ENCODE measurements at places on chromosomes 3 and 15.
A peak's percentile ranks its signal among the peaks of the same experiment; 100 is the strongest.

- DNase-seq, result no peak
Measured at GRCh38 chr15:101225658-101226057, 26.2 kb downstream of the CHSY1 start.

DNA sequence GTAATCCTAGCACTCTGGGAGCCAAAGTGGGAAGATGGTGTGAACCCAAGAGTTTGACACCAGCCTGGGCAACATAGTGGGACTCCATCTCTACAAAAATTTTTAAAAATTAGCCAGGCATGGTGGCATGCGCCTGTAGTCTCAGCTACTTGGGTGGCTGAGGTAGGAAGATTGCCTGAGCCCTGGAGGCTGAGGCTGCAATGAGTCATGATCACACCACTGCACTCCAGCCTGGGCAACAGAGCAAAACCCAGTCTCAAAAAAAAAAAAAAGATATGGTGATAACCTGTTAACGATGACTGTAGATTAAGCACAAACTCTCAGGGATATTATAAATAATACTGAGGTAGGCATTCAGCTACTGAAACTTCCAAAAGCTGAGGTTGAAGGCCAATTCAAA is 107.5 kb downstream of the SLC49A4 start:
- no peak for DNase-seq

DNA sequence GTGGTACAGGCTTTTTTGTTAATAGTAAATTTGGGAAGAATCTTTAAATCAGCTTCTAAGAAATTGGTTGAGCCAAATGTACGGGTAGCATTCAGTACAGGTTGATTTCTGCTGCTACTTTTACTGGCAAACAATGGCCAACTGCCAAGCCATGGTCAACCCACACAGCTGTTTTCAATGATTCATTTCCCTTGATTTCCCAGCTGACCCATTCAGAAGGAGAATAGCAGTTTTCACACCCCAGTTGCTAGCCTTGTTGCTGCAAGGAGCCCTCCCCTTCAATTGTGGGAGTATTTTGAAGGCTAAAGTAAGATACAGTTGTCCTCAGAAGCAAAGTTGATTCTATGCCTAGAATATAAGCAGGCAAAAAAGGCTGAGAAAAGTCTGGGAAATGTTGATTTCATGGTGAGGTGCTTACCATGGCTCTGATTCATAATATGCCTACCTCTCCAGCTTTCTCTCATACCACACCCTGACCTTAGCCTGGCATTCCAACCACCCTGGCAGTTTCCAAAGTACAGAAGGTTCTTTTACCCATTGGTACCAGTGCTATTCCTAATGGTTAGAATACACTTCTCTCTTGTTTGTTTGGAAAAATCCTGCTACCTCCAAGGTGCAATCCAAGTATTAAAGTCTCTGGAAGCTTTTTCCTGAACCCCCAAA is 320.3 kb upstream of the TGFBR2 start:
- peak; percentile 79 for DNase-seq

DNA sequence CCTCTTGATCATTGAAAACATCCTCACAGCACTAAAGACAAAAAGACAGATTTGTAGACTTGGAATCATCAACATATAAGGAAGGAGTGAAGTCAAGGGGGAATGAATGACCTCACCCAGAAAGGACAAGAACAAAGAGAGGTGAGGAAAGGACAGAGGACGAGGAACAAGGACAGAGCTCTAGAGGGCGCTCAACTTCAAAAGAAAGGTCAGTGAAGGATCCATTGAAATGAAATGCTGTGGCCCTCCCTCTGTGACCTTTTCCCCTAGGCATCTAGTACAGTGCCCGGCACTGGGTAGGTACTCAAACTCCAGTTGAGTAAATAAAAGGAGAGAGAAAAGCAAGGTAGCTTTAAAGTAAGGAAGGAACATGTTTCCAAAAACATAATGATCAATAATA is 2.6 kb downstream of the ATP8B4 start:
- DNase-seq, result peak; percentile 16

- no peak for DNase-seq
Measured at GRCh38 chr3:195209083-195209846, 61.7 kb downstream of the XXYLT1 start.

DNA sequence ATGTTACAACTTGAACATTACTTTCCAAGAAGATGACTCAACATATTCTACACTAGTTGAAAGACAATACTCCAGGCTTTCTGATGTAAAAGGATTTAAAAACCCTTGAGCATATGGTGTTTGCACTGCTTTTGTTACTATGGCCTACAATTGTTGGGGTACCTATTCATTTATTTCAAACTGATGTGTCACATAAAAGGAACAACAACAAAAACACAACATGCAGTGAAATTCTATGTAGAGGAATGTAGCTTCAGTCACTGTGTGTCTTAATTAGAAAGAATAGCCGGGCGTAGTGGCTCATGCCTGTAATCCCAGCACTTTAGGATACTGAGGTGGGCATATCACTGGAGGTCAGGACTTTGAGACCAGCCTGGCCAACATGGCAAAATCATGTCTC is 1.6 kb downstream of the SPATA16 start:
- no peak for DNase-seq

DNA sequence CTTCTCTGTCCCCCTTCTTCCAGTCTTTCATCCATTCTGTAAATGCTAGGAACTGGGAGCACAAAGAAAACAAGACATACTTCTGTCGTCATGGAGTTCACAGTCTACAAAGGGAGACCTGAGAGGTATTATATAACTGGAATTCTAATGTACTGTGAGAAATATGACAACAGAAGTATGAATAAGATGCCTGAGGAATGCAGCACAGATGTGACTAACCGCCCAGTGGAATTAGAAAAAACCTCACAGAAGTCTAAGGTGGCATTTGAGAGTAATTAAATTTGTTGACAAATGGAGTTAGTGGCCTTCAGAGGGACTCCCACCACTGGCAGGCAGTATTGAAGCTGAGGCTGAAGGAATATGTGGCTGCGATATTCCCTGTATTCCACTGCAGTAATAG is 168.5 kb upstream of the FAM3D start:
- DNase-seq, result peak; percentile 26

- DNase-seq, result no peak
Measured at GRCh38 chr3:20145874-20146273, 40.1 kb downstream of the SGO1 start.

DNA sequence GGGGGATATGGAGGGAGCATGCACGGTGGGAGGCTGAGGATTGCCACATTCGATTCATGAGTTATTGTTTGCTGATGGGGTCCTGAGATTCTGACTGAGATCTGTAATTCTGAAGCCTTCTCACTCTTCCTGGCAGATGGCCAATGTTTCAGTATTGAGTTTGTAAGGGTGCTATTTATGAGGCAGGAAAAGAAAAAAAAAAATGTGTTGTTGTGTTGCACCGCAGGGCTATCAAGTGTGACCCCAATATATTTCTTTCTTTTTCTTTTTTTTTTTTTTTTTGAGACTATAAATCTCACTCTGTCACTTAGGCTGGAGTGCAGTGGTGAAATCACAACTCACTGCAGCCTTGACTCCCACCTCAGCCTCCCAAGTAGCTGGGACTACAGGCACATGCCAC is 3.2 kb upstream of the SENP2 start:
- DNase-seq, result no peak

- no peak for DNase-seq
Measured at GRCh38 chr3:171933441-171933840, 90.3 kb downstream of the TMEM212 start.

DNA sequence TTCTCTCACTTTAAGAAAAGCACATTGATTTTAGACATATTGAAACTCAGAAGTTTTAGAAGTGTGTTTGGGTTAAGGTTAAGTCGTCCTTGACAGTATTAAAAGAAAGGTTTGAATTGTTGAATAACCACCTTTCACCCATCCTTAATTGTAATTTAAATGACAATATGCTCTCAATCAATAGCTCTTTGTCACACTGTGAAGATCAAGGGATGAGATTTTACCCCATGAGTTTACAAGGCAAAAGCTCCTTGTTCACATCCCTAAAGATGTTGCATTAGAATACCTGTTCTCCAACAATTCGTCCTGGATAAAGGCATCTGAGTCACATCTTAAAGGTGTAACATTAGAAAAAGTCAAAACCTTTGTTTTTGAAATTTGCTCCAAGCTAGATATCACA is 220.4 kb upstream of the MDFIC2 start:
- no peak for DNase-seq

DNA sequence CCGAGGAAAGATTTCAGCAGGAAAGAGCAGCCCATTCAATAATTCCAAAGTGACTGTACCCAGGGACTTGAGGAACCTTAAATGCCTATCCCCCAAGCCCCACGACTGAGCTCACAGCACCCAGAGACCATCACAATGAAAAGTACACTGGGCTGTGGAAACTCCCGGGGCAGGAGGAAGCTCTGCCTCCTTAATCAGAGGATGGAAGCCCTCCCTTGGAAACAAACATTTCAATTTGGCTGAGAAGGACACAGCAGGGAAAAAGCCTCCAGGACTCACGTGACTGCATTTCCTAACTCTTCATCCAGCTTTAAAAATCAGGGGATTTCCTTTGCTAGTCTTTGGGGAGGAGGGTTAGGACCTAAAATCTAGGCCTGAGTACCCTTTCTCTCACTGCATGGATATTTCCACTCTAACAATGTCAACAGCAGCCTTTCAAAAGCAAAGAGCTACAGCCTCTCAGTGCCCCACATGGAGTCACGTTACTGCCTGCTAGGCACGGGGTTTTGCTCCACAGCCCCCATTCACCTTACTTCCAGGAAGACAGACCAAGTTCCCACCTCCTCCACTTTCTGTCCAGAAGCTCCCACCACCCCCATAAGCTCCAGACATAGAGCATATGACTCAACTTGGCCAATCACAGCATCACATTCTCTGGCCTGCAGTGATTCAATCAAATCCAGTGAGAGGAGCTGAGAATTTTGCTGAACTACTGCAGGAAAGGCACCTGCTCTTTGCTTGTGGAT is 68.9 kb upstream of the WNT5A start:
- DNase-seq, result peak; percentile 11

GRCh38 chr15:75671730-75672602 is 24.3 kb downstream of the SNX33 start:
- no peak for DNase-seq

- no peak for DNase-seq
Measured at GRCh38 chr3:56115199-56115598, 353.1 kb downstream of the ERC2 start.

DNA sequence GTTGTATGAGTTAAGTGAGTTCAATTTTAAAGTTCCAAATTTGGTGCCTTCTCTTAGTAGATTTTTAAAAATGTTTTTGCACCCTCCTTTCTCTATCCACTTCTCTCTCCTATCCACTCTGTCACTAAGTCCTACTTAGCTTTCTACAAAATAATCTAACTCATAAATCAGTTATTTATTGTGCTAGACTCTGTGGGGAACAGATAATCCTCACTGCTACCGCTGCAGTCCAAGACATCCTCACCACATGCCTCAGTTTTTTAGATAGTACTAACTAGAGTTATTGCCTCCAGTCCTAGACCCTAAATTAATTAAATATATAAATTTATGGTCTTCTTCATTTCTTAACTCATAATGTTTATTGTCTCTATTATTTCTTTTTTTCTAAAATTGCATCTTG is 576.3 kb downstream of the GRM7 start:
- no peak for DNase-seq

DNA sequence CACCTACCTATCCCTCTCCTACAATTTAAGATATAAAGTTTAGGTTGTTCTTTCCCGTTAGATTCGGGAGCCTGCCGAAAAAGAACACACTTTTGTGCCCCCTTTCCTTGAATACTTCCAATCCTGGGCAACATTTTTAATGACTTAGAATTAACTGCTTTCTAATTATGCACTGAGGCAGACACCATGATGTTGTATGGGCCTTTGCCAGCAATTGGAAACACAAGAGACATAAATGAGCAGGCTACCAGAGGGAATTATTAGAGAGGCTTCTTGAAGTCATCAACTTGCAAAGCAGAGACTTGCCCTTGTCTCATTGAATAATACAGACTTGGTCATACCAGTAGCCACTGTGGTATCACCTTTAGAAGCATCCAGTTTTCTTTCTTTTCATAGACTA is 96.8 kb downstream of the CDIN1 start:
- DNase-seq, result no peak

DNA sequence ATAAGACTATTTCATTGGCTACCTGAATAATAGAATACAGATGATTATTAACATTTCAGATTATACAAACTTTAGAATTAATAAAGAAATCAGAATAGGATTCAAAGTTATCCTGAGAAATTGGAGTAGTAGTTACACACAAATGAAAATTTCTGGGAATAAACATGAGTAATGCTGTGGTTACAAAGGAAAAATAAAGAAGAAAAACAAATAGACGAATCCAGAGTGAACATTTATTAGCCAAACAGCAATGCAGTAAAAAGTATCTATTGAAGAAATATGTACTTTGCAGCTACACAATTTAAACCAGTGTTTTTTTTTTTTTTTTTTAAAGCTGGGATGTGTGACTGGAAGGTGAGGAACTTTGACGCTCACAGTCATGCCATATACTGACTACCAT is 1159.2 kb downstream of the TUSC7 start:
- peak; percentile 36 for DNase-seq

DNA sequence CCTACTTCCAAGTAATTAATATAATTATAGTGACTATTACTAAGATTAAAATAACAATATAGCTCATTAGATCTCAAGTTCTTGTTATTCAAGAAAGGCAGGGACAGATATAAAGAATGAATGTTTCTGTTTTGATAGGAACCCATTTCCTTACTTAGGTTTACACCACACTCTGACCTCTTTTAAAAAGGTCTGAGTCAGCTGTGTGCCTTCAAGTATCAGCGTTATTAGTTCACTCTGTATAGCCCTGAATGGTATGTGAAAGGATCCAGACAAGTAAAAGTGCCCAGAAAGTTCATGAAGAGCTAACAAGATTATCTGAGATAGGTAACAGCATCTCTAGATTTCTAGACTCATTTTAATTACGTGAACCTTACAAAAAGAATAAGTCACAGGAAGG is 28.9 kb downstream of the PDCD10 start:
- no peak for DNase-seq

DNA sequence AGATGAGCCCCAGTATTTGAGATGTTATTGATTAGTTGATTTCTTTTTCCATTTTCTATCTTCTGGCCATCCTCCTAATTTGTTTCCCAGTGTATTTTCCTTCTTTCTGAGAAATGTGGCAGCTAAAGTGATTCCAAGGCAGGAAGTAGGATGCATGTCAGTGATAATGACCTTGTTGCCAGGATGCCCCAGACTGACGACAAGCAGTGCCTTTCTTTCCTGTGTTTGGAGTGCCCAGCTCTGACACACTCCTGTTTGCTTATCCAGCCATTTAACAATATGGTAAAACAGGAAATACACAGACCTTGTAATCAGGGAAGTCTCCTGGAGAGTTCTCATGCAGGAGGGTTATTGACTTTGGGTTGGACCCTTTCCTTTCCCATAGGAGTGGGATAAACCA is 20.4 kb downstream of the TMOD2 start:
- DNase-seq, result no peak

DNA sequence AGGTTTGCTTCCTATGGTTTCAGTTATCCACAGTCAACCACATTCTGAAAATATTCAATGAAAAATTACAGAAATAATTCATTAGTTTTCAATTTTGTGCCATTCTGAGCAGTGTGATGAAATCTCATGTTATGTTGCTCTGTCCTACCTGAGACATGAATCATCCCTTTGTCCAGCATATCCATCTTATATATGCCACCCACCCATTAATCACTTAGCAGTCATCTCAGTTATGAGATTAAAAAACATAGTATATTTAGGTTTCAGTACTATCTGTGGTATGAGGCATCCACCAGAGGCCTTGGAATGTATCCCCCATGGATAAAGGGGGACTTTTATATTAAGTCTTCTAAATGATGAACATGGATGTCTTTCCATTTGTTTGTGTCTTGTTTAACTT is 64.7 kb upstream of the PROK2 start:
- no peak for DNase-seq

GRCh38 chr15:71290002-71290401 is 174.7 kb downstream of the THSD4 start:
- no peak for DNase-seq

Data from adipocyte (in vitro differentiated cells).